ENCODE measurements at places on chromosomes 12 and 14. TPM values are rescaled to one million over a fixed set of nuclear protein-coding genes. Genes with fewer than 3 reads are reported as not detected.

DNA sequence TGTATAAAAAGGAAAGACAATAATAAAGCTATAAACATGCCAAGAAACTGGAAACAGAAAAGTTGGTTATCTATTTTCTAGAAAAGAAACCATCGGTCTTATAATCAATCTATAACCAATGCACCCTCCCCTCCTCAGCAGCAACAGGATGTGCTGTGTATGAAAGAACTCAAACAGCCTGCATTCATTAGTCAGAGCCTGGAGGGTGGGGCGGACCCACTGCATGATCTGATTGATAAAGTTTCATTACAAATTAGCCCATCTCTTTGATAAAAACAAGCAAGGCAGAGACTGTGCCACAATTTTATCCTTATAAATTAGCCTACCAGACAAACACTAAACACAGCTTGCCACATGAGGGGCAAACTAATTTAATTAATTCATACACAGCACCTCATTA is 448.1 kb downstream of the BCAT1 start:
- H3K4me1 ChIP-seq, result no peaks in the 10 kb centered on the region
- H3K36me3 ChIP-seq, result no peaks in the 10 kb centered on the region
- no peak for DNase-seq
- H3K27me3 ChIP-seq, result no peaks in the 10 kb centered on the region
- no peak overlapping the region for H3K4me3 ChIP-seq

- no peaks in the 10 kb centered on the region for H3K4me1 ChIP-seq
- no peaks in the 10 kb centered on the region for H3K36me3 ChIP-seq
- no peak overlapping the region for H3K27ac ChIP-seq
Observed at GRCh38 chr14:32757568-32757967, 181.1 kb upstream of the NPAS3 start.

GRCh38 chr12:40647651-40648050 is 44.6 kb upstream of the CNTN1 start:
- H3K27ac ChIP-seq, result no peak overlapping the region
- DNase-seq, result no peak
- no peaks in the 10 kb centered on the region for H3K36me3 ChIP-seq
- no peaks in the 10 kb centered on the region for H3K4me1 ChIP-seq
- H3K27me3 ChIP-seq, result no peaks in the 10 kb centered on the region
- no peak overlapping the region for H3K4me3 ChIP-seq

Gene CCDC175
- not detected for total RNA-seq

DNA sequence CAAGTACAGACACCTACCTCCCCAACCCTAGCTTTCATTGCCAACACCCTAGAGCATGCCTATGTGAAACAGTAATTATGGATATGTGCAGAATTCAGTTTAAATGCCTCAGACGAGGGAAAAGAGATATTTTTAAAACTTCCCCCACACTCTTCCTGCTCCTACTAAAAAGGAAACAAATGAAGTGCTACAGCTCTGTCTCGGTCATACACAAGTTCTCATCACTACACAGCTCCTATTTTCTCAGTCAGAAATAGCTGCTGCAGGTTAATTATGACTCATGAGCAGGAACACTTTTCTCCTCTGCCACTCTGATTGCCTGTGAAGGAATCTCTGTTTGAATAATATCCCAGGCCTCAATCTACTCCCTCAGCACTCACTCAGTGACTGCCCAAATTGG is 703.6 kb upstream of the FLRT2 start:
- DNase-seq, result no peak
- H3K36me3 ChIP-seq, result no peaks in the 10 kb centered on the region
- H3K4me1 ChIP-seq, result no peaks in the 10 kb centered on the region
- H3K27me3 ChIP-seq, result no peaks in the 10 kb centered on the region
- H3K4me3 ChIP-seq, result no peak overlapping the region
- H3K27ac ChIP-seq, result no peak overlapping the region

All from CD4-positive, alpha-beta T cell (primary cell).